AML-193 (cell line): ENCODE measurements at places on chromosomes 2 and 18.

DNA sequence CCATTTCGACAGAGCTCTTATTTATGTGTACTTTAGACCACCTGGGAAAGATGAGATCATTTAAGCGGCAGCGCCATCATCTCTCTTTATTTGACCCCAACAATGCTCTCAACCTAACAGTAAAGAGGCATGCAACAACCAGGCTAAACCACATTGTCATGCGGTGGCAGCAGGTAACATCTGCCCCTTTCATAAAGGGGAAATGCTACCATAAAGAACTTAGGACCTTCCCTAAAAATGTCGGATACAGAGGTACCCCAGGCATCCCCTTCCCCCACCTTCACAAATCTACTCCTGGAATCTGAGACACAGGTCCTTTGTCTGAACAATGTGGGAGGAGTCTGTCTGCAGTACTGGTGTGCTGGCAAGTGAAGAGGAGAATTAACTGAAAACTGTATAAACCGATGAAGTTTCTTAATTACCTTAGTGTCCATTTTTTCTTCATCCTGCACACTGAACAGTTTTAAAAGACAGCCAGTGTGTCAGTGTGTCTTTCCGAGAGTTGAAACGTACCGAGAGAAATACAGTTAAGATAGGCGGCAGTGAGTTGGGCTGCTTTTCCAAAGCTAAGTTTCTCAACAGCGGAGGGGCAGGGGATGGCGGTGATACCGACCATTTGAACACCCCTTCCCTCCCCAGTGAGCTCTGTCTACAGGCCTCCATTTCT is 1.9 kb downstream of the MEX3C start:
- peak; percentile 15 for DNase-seq

DNA sequence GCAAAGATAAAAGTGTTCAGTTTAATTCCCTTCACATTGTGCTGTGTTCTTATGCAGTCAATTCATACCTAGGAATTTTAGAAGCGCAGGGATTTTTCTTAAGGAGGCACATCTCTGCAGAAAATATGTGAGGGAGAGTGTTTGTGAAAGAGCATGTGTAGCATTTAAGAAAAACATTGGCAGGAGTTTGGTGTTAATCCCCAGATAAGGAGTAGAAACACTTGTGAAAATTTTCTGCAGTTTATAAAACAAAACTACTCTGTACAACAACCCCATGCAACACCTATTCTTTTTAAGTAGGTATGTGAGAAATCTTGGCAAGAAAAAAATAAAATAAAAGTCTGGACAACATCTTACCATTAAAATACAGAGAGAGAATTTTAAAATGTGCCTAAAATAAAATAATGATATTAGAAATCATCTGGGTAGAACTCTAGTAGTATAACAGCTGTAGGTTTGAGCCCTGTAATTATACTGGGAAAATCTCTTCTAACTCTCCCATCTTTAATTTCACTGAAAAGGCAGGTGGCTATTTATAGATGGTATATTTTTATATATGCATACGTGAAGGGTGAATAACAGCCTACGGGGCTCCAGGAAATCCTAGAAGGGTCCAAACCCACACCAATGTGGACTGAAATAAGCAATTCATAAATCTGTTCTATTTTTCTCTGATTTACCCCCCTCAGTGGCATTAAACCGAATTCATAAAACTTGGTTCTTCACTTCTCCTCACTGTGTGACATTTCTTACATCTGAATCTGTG is 6.6 kb downstream of the FZD7 start:
- no peak for DNase-seq

- no peak for DNase-seq
Observed at GRCh38 chr2:202508686-202509085, 126.1 kb upstream of the FAM117B start.

GRCh38 chr18:60568220-60568619 is 195.6 kb upstream of the MC4R start:
- peak; percentile 54 for DNase-seq

GRCh38 chr2:237492137-237492890 is 5.3 kb downstream of the MLPH start:
- no peak for DNase-seq

DNA sequence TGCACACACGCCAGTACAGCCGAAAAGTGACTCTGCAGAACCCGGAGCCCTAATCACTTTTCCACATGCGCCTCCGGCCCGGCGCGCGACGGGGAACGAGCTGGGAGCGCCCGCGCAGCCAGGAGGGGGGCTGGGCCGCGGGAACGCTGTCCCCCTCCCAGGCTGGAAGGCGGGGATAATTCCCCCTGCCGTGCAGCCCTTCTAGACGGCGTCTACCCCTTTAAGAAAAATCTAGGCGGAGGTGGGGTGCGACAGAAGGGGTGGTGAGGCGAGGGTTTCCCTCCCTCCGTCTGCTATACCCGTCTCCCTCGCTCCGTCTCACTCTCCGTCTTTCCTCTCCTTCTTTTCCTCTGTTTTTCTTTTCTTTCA is 2.4 kb downstream of the CYP26B1 start:
- DNase-seq: no peak

DNA sequence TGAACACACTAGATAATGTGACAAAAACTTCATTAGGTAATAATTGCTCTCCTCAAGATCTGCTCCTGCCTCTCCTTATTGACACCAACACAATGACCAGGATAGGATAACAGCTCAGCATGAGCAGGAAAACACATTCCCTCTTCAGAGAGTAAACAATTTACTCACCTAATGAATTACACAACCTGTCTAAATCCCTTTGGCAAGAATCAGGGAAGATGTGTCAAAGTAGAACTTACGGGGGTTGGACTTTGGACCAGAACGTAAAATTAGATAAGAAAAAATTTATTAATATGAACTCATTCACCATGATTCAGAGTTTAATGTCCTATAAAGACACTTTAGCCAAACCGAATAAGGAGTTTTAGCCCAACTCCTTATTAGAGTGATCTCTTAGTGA is 512.2 kb downstream of the SATB2 start:
- no peak for DNase-seq

- DNase-seq: no peak
Observed at GRCh38 chr2:233919938-233920337, 2.8 kb downstream of the TRPM8 start.

- DNase-seq: no peak
Observed at GRCh38 chr2:4635289-4635688, 931.9 kb downstream of the DCDC2C start.

- DNase-seq: no peak
Observed at GRCh38 chr2:30382162-30382783, 64.8 kb upstream of the LCLAT1 start.

GRCh38 chr18:23177433-23178072 is 42.3 kb downstream of the CABLES1 start:
- DNase-seq: no peak

GRCh38 chr2:217074576-217075255 is 214.9 kb upstream of the TNP1 start:
- DNase-seq: no peak

- no peak for DNase-seq
Observed at GRCh38 chr2:1052771-1053191, 102.1 kb downstream of the SNTG2 start.

DNA sequence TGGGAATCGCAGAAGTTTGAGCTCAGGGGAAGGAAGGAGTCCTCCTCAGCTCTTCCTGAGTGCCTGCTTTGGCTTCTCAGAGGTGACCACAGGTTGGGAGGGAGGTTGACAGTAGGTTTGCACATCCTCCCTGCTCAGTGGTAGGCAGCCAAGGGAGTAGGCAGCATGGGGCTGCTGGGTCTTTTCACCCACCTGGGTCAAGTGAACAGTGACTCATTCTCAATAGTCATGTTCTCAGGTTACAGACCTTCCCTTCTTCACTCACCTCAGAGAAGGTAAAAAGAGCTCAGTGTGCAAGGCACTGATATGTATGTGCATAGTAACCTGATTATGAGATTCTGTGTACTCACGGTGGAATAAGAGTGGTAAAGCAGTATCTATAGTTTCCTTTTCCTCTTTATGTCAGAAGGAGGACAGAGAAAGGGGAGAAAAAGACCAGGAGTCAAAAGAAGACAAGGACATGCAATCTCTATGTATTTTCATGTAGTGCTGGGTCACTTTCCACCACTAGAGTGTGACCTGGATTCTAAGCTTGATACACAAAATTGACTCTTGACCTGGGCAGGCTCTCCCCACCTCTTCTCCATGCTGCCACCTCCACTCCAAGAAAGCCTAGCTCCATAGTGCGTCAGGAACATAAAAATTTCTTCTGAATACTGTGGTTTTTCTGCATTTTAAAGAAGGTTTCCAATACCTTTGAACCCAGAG is 36.5 kb upstream of the ASNSD1 start:
- DNase-seq: no peak

DNA sequence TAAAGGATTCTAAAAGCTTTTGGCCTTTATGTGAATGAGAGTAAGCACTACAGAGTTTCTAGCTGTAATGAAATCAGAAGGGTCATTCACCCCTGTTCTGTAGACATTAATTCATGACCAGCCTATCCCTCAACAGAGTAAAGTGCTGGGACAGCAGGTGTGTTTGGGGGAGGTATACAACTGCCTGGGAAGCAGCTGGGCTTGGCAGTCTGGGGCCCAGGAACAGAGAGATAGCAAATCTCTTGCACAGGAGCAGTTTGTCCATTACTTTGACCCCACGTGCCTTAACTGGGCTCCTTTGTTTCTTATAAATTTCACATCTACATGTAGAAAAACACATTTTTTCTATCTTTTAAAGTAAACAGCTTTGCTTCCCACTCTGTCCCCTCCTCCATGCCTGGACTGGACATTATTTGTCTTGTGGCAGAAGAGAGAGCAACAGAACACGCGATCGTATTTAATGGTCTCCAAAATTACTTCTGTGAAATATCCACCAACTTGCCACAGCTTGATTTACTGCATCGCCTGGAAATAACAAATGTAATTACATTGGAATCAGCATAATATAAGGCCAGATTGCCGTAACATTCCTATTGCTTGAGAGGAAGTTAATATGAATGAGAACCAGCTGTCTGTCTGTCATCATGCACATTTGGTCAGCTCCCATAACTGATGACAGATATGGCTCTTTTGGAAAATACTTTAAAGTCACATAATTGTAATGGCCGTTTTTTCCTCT is 263.8 kb downstream of the RBM43 start:
- no peak for DNase-seq

DNA sequence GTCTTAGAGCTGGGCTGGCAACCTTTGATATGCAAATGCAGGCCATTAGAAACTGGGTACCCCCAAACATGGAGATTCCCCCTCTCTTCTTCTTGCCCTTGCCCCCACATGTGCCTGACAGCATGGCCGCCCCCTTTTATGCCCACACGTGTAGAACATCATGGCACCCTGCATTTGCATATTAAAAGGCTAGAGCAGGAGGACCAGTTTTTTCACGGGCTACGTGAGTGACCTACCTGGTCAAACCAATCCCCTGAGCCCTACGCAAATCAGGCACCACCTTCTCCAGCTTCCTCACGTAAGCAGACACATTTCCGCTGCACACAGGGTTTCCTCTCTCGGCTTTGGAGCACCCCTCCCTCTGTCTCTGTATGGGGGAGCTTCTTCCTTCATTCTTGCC is 110.9 kb upstream of the COPS8 start:
- no peak for DNase-seq

DNA sequence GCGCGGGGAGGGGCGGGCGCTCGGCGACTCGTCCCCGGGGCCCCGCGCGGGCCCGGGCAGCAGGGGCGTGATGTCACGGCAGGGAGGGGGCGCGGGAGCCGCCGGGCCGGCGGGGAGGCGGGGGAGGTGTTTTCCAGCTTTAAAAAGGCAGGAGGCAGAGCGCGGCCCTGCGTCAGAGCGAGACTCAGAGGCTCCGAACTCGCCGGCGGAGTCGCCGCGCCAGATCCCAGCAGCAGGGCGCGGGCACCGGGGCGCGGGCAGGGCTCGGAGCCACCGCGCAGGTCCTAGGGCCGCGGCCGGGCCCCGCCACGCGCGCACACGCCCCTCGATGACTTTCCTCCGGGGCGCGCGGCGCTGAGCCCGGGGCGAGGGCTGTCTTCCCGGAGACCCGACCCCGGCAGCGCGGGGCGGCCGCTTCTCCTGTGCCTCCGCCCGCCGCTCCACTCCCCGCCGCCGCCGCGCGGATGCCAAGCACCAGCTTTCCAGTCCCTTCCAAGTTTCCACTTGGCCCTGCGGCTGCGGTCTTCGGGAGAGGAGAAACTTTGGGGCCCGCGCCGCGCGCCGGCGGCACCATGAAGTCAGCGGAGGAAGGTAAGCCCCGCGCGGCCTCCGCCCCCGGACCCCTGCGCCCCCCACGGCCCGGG is at the start of gene NFATC1:
Gene NFATC1, plus strand, starts transcription at position 170 of the 644 bp plus-strand sequence. Its CDS starts 295 bp downstream, at position 465.
- no peak for DNase-seq

DNA sequence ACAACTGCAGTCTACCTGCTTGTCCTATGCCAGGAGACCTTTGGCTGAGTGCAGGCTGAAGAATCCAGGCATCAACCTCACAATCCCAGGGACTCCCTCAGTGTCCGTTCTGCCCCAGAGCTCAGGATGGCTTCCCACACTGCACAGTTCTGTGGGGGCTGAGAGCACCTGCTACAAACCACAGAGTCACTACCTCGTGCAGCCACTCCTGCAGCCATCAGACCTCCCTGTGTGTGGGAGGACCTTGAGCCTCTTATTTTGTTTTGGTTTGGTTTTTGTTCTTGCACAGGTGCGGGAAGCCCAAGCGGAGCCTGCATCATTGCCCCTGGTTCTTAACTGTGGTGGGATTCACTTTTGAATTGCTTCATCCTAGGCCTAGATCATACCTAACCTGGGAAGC is 31.0 kb downstream of the NAT8 start:
- no peak for DNase-seq

DNA sequence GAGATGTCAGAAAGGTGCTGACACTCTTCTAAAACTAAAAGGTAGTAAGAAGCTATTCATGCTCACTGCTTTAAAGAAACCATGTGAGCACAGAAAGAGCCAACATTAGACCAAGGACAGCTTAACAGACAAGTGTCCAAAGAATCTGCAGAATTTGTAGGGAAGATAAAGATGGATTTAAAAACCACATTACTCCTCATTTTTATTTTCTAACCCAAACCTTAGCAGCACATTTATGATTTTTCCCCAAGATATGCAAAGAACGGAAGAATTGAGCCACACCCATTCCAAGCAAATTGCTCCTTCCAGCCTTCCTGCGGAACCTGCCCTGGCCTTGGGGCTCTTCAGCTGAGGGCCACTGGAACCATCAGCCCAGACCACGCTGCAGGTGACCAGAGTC is 26.9 kb downstream of the MBP start:
- DNase-seq: no peak

- DNase-seq: no peak
Observed at GRCh38 chr2:27237341-27237945, 20.3 kb downstream of the CAD start.

- DNase-seq: peak; percentile 93
Observed at GRCh38 chr2:241686650-241687425, at the start of gene DTYMK. Gene DTYMK, minus strand, starts transcription at chr2:241686815. Its CDS starts 32 bp downstream, at chr2:241686783.

GRCh38 chr2:41935825-41936224 is 112.0 kb upstream of the PKDCC start:
- no peak for DNase-seq

GRCh38 chr2:28358668-28359201 is 33.9 kb upstream of the FOSL2 start:
- DNase-seq: no peak

GRCh38 chr2:16257322-16258028 is 317.1 kb downstream of the MYCN start:
- no peak for DNase-seq
